ENCODE measurements at places on chromosomes 7 and 10.

DNA sequence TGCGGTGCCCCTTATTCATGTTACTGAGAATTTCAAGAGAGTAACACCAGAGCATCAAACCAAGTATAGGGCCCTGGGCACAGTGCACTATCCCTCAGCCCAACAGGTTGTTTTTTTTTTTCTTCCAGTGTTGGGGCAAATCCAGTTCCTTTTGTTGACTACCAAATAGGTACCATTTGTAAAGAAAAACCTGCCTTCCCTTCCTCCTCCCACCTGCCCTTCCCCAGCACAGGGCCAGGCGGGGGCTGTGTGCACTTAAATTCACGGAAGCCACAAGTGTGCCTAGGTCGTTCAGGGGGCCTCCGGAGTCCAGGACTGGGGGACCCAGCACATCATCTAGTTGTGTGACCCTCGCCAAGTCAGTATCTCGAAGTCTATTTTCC is 595 bp upstream of the SFXN4 start:
- no peak for DNase-seq

DNA sequence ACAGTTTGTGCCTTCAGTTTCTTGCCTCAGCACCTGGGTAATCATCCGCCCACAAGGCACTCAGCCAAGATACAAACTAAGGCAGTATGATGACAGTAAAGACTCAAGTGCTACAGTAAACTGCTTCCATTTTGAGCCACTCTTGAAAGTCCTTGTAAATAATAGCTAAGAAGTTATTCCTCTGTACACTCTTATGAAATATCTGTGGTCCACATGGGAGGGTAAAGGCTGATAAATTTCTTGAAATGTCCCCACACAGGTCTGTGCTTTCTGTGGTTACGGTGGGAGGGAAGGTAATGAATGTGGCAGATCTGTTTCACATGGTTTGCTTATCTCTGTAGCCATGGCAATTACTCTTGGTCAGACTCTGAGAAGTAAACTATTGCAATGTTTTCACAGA is 551.0 kb upstream of the ZWINT start:
- DNase-seq = no peak

DNA sequence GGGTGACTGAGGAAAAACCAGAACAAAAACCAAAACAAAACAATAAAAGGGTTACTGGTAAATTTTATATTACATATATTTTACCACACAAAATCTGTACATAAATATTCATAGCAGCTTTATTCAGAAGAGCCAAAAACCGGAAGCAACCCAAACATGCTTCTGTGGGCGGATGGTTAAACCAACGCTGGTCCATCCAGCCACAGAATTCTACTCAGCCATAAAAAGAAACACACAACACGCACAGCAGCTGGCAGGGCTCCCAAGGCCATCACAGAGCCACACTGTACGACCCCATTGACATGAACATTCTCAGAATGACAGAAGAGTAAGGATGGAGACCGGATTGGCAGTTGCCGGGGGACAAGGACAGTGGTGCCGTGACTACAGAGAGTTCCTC is 83.6 kb downstream of the PROSER2 start:
- DNase-seq = no peak

DNA sequence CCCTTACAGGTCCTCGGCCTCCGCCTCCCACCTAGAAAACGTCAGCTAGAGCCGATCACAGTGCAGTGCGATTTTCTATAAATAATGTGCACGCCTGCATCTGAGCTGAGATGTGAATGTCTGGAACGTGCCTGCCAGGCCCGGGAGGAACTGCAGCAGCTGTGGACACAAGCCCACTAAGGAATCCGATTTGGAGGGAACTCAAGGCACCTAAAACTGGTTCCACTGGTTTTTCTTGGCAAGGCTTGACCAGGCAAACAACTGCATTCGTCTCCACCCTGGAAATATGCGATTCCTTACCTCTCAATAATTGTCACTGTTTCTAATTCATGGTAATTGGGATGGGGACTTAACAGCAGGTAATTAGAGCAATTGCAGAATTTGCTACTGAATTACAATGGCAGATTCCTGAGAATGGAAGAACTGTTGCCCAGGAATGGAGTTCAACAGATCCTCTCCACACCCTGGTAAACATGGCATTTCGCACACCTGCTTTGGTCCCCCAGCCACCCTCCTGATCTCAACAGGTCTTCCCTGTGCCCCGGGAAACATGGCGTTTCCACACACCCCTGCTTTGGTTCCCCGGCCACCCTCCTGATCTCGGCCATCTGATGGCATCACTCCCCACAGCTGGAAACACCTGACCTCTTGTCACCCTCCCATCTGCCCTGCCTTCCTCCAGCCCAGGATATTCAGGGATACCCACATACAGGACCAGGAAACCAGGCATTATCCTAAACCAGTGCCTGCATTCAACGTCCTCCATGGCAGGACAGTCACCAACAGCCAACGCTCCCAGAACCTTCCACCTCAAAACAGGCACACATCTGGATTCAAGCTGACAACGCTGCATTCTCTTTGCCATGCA is 76.0 kb downstream of the DIP2C start:
- DNase-seq = no peak

DNA sequence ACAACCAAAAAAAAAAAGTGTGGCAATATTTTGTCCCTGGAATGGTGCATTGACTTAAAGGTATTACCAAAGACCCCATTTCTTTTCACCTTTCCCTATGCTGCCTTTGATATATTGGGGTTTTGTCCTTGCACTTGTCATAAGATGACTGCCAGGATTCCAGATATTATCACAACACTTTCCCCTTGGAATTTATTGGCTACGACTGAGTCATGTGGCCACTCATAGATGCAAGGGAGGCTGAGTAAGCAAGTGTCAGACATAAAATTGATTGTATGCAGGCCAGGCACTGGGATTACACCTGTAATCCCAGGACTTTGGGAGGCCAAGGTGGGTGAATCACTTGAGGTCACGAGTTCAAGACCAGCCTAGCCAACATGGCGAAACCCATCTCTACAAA is 83.6 kb downstream of the PPP1R3C start:
- no peak for DNase-seq

Measured in T-helper 2 cell (primary cell).